ENCODE measurements at places on chromosomes 2 and 18. TPM values are rescaled to one million over a fixed set of nuclear protein-coding genes. Genes with fewer than 3 reads are reported as not detected.

The SPEG gene
- total RNA-seq: 1.4 TPM

The VRK2 gene
- 44.1 TPM for total RNA-seq

The FAM237A gene
- total RNA-seq: not detected

The ANO7 gene
- 1.6 TPM for total RNA-seq

The AMER3 gene
- not detected for total RNA-seq

The CEBPZOS gene
- total RNA-seq: 15.4 TPM

The RNU2-63P gene
- total RNA-seq: not detected

The CRYBA2 gene
- total RNA-seq: not detected

The MTA3 gene
- total RNA-seq: 34.2 TPM

The C2orf66 gene
- under 0.01 TPM for total RNA-seq

The PMS1 gene
- 26.7 TPM for total RNA-seq

The IKZF2 gene
- 2.9 TPM for total RNA-seq

The FBXO48 gene
- 0.48 TPM for total RNA-seq

The SLC9A2 gene
- under 0.01 TPM for total RNA-seq

The CYP1B1 gene
- total RNA-seq: 1.6 TPM

The ANKRD29 gene
- total RNA-seq: 5.2 TPM

The MOGAT1 gene
- not detected for total RNA-seq

The RUFY4 gene
- total RNA-seq: 0.29 TPM

The NEMP2 gene
- 2.4 TPM for total RNA-seq

The CHN1 gene
- total RNA-seq: 12.4 TPM

The CSRNP3 gene
- total RNA-seq: 0.19 TPM

Measured in vein endothelial cell (primary cell).